Germinal center (tissue), 1 donor: ENCODE measurements at places on chromosomes 2 and 18.
A peak's percentile ranks its signal among the peaks of the same experiment; 100 is the strongest.

GRCh38 chr2:31886700-31887099, 124.1 kb downstream of the MEMO1 start:
- no peak for DNase-seq

DNA sequence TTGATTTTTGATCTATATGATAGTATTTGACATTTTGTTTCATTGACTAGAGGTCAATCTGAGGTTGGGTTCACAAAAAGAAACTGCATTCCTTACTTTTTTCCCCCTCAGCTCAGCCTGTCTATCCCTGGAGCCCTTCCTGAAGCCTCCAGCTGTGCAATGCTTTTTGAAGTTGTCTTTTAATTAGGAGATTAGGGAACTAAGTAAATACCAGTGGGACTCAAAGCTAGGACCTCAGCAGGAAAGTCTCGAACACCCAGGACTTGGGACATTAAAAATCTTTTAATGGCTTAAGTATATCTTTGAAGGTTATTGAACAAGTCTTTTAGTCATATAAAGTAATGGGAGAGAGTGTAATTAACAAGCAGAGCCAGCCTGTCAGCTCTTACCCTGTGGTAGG, 220.2 kb downstream of the PDE11A start:
- no peak for DNase-seq

DNA sequence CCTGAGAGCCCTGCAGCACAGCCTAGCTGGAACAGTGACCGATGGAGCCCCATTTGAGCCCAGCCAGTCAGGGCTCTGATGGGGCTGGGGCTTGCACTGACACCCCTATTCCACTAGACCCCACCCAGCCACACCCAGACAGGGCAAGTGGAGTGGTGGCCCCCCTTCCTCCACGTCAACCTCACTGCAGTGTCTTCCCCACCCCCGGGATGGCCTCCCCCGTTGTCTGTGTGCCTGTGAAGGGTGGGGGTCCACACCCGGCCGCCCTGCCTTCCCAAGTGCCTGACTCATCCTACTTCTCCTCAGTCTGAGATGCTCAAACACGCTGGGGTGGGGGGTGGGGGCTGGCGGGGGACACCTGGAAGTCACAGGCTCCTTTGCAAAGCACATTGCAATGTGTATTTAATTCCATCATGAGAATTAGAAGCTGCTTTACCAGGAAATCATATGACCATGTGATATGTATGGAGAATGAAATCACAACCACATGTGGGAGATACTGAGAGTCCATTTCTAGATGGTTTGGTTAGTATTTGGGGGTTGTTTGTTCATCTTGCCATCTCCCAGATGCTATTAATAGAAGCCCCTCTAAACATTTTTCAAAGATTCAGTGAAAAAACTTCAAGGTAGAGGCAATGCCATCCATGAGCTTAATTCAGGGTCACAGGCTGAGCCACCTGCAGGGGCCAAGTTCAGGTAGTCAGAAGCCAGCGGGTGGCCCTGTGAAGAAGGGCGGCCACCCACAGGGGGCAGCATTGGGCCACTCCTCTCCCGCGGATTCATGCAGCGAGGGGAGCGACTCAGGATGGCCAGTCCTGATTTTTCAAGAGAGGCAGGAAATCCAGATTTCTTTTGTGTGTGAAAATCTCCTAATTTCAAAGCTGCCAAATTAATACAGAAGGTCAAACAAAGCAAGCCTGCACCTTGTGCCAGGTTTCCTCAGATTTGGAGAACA, 22.7 kb upstream of the GMPPA start:
- DNase-seq = peak; percentile 59

DNA sequence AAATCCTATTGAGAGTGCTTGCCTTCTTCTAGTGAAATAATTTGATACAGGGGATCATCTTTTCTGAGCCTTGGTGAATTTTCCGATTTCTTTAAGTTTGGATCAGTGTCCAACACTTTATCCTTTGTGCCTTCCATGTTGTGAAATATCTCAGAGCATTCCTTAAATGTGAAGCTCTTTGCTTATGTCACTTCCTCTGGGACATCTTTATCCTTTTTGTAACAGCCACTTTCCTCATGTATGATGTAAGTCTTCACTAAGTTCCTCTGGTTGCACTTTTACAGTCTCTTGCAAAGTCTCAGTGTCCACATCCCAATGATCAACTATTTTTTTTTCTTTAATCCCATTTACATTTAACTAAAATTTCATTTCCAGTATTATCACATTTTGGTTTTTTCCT, 254.2 kb downstream of the EN1 start:
- DNase-seq = no peak

- DNase-seq = no peak
Observed at GRCh38 chr2:129780316-129781270, 198.9 kb upstream of the RAB6C start.

GRCh38 chr18:79921984-79922965, 29.2 kb downstream of the SLC66A2 start:
- DNase-seq = no peak

DNA sequence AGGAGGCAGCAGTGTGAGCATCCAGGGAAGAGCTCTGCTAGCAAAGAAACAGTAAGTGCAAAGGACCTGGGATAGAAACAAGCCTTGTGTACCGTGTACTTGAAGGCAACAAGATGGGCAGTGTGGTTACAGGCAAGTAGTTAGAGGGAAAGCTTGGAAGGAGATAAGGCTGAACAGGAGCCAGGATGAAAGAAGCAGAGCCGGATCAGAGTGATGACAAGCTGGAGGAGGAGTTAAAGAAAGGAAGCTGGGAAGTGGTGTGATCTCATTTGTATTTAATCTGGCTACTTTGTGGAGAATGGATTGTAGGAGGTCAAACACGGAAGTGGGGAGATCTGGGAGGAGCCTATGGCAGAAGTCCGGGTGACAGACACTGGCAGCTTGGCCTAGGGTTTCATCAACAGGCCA, 44.7 kb upstream of the VPS54 start:
- DNase-seq = no peak

- no peak for DNase-seq
Observed at GRCh38 chr2:207603486-207603885, 21.7 kb downstream of the METTL21A start.

DNA sequence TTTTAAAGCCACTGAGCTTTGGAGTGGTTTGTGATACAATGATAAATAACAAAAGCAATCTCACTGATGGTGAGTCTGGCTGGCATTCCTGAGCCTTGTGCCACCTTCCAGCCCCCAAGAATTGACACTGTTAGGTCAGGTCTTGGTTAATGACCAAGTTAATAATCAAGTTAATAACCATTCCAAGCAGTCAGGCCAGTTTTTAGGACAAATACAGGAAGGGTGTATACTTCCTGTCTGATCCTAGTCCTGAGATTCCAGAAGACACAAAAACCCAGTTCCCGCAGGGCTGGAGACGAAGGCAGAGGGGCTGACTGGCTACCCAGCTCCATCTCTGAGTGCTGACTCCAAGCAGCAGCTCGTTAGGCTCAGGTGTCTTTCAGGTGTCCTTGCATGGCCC, 74.6 kb upstream of the LAPTM4A start:
- DNase-seq = no peak

DNA sequence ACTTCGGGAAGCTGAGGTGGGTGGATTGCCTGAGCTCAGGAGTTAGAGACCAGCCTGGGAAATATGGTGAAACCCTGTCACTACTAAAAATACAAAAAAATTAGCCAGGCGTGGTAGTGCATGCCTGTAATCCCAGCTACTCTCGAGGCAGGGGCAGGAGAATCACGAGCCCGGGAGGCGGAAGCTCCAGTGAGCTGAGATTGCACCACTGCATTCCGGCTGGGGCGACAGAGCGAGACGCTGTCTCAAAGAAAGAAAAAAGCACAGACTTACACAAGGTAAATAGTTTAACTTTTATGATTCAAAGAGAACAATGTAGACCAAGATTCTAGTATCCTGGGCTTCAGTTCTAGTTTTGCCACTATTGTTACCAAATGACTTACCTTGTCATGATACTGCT, 37.4 kb downstream of the NCKAP1 start:
- no peak for DNase-seq

DNA sequence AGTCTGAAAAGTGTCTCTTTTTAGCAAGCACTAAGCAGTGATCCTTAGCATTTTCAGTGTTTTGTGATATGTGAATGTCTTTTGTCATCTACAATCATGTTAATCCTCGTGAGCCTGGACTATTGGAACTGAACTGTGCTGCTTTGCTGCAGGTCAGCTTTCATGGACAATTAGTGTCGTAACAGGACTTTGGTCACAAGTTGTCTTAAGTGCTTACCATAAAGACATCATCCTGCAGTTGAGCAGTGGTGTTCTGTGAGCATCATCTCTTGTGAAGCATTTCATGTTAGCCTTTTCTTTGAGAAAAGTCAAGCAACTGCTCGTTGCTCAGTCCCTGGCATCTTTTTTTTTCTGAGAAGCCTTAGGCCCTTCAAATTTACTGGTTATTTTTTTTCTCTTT, 135.9 kb downstream of the ZNF407 start:
- no peak for DNase-seq

DNA sequence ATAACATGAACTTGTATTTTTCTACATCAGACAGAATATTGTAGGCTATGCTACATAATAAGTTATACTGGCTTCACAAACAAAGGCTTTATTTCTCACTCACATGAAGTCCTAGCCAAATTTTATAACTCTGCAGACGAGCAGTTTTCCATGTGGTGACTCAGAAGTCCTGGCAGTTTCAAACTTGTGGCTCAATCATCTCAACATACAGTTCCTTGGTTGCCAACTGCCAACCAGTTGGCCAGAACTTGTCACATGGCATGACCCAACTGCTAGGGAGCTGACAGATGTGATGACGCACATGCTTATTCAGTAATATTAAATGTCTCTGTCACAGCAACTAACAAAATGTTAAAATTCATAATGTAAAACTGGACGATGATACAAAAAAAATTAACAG, 63.8 kb upstream of the ZC3H15 start:
- DNase-seq = no peak

DNA sequence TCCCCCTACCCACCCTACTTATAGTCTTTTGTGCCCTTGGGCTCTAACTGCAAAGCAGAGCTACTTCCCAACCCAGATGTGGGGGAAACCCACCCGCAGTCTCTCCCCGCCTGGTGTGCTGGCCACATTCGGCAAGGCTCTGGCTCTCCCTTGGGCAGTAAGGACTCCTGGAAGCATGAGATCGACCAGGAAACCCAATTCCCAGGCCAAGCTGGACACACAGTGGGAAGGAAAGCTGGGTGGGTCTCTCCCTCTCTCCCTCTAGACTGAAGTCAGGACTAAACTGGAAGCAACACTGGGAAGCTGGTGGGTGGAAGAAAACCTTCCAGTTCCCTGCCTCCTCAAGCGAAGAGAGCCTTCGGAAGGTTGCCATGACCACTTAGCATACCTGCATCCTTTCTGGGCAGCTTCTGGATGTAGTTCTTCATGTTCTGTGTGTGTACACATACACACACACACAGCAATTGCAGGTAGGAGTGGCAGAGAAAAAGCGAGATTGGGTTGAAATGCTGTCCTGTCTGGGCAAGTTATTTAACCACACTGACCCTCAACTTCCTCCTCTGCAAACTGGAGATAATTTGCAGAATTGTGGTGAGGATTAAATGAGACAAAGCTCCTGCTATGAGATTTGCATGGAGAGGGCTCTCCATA, 33.9 kb downstream of the ZBTB7C start:
- DNase-seq = no peak

DNA sequence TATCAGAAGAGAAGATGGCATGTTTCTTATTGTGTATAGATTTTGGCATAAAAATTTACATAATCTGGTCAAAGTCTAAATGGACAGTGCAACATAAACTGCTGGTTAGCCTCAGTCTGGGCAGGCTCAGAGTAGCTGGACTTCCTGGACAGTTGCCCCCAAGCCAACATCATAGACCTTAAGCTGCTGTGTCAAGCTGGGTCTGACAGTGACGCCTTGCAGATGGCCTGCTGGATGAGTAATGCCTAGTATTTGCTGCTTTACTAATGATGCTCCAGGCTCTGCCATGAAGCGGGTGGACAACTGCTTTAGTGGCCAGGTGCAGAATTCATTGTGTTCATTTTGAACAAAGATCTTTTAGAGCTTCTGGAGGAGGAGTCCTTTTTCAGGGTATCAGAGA, 603.7 kb upstream of the ZEB2 start:
- no peak for DNase-seq

DNA sequence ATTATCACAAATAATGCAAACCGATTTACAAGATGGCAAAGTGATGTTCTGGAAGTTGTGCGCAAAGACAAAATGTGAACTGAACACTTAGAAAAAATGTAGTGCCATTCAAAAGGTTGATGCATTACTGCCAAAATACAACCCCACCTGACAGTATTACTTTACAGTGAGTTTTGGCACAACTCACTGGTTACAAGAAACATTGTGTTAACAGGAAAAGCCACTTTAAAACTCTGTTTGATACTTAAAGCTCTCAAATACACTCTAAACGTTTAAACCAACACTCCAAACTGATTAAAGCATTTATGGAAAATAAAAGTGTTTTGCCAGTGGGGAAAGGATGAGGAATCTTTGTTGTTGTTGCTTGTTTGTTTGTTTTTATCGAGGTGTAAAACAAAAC, 173.4 kb upstream of the SATB2 start:
- no peak for DNase-seq

DNA sequence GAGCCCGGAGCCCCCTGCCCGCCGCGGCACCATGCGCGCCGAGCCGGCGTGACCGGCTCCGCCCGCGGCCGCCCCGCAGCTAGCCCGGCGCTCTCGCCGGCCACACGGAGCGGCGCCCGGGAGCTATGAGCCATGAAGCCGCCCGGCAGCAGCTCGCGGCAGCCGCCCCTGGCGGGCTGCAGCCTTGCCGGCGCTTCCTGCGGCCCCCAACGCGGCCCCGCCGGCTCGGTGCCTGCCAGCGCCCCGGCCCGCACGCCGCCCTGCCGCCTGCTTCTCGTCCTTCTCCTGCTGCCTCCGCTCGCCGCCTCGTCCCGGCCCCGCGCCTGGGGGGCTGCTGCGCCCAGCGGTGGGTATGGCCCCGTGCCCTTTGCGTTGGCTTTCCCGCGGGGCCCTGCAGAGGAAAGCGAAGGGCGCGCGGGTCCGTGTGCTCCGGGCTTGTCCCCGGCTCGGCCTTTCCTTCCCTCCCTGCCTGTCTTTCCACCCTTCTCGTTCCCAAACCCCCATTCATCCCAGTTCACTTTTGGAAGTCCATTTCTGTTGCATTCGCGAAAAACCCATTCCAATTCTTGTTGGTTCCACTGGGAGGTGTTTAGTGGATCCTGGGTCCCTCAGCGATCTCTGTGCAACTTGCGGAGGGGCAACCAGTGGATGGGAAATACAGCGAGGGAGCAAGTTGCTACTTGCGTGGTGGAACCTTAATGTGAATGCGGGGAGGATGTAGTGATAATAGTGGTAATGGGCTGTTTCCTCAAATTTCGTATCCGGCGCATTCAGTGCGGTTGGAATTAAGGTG, 599 bp downstream of the ADAM23 start:
- DNase-seq = peak; percentile 72

DNA sequence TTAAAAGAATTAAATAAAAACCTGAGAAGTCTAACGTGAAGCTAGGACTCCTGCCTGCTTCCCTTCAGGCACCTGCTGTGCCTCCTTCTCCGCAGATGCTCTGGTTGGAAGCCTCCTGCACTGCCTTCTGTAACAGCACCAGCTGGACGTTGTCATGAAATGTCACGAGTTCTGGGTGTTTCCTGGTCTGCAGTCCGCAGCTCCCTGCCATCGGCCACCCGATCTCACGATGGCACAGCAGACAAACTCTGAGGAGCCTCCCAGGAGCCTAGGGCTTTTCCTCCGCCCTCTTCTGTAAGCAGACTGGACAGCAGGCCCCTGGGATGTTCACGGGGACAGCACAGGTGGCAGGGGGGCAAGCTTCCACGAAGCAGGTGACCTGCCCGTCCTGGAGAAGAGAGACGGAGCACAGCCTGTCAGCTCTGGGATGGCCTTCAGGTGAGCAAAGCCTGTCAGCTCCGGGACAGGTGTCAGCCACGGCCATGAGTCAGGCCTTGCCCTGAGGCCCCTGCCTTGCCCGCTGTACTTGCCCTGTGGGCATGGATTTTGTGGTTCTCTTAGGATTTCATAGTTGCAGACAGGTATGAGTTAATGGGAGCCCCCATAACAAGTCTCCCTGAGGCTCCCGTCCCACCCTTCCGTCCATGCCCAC, 110.3 kb downstream of the PXDN start:
- no peak for DNase-seq
